ENCODE measurements at places on chromosomes 4 and X. TPM values are rescaled to one million over a fixed set of nuclear protein-coding genes. Genes with fewer than 3 reads are reported as not detected.

The WAS gene
- total RNA-seq, result 2.7 TPM

The NKX3-2 gene
- not detected for total RNA-seq

The NUDT11 gene
- not detected for total RNA-seq

The MAGEA2B gene
- not detected for total RNA-seq

The ARHGAP4 gene
- total RNA-seq, result 4.4 TPM

The TRIM75 gene
- total RNA-seq, result not detected

The PKD2 gene
- 4.1 TPM for total RNA-seq

- no peak for DNase-seq
Observed at GRCh38 chr4:185708348-185708747, 103.6 kb downstream of the SORBS2 start.

GRCh38 chr4:168449719-168450452, 30.4 kb downstream of the DDX60L start:
- DNase-seq, result peak; percentile 4

DNA sequence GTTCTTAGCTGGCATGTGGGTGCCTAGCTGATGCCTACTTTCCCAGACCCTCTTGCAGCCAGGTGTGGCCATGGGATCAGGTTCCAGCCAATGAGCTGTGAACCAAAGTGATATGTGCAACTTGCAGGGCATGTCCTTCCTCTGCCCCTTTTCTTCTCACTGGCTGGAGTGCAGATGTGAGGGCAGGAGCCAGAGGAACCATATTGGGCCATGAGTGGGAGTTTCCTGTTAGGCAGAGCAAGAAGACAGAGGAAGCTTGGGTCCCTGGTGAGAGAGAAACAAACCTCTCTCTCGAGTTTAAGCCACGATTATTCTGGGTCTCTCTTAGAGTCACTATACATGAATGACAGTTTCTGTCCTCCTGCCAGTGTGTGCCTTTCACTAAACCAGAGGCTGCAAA, 120.4 kb upstream of the STX18 start:
- DNase-seq, result no peak

DNA sequence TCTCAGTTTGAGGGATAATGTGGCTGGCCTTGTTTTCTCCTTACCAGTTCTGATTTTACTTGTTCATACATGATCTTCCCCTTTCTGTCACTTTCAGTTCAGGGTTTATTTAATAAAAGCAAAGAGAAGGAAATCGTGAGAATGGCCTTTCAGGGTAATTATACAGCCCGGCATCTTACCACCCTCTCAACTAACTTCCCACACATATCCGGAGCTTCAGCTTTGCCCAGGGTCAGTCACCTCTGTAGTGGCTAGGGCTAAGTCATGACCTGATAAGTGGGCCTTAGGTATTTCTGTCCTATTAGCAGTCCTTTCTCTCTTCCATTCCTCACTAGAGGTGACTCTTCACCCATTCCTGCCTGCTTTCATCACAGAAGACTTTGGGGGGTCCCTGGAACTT, 15.8 kb downstream of the TRPC5 start:
- no peak for DNase-seq

DNA sequence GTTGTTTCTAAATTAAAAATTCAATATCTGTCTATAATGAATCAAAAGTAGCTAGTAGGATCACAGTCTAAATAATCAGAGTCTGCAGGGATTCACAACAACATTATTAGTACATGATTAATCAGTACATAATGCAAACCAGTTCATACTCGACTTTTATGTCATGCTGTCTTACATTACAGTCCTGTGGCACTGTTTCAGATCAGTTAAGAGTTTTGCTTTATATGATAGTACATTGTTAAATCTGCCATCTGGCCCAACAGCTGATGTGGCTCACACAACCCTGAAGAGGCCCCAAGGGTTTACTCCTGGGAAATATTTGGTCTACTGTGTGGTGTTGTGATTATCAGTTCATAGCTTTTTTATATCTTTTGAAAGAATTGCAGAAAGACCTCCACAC, 247.1 kb upstream of the ETNPPL start:
- DNase-seq, result no peak

- peak; percentile 17 for DNase-seq
Observed at GRCh38 chr4:89303177-89303576, 4.4 kb downstream of the GPRIN3 start.

- no peak for DNase-seq
Observed at GRCh38 chr4:169259271-169259670, 11.5 kb downstream of the SH3RF1 start.

DNA sequence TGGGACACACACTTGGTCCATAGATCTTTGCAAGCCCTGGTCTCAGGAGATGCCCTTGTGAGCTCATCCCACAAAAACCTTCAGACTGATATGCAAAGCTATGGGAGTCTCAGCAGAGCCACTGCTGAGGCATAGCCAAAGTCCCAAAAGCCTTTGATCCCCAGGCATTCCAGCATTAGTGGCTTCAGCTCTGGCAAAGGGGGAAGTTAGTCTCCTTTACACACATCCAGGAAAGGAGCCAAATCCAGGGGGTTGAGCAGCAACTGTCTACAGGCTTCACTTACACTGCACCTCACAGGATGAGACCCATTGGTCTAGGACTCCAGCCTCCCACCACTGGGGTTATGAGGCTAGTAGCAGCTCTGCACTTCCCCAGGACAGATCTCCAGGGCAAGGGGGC, 14.0 kb downstream of the PF4 start:
- DNase-seq, result no peak

DNA sequence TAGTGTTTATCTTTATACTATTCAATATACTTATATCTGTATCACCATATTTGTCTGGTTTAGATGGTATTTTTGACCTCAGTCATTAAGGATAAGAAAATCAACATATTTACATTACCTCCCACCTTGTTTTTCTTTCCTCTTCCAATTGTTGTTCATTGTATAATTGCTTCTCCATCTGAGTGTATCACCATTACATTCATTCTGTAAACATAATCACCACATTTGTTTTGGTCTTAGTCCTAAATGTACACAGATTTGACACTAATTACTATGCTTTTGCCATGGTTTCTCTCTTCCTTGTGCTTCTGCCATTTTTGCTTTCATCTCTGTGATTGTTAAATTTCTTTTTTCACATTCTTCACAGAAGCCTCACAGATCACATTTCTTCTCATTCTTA, 12.7 kb downstream of the ARMCX6 start:
- DNase-seq, result no peak

DNA sequence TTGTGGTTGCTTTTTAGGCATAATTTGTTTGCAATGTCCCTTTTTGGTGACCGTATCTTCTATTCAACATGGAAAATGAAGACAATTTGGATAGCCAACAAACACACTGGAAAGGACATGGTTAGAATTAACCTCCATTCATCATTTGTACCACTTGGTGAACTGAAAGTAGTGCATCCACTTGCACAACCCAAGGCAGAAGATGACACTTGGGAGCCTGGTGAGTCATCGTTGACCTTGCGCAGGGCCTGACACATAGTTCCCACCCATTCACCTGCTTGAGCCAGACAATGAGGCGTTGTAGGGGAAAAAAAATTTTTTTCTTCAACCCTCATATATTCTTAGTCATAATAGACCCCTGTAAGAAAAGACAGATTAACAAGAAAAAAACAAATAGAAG, 32.4 kb downstream of the EGF start:
- DNase-seq, result no peak

DNA sequence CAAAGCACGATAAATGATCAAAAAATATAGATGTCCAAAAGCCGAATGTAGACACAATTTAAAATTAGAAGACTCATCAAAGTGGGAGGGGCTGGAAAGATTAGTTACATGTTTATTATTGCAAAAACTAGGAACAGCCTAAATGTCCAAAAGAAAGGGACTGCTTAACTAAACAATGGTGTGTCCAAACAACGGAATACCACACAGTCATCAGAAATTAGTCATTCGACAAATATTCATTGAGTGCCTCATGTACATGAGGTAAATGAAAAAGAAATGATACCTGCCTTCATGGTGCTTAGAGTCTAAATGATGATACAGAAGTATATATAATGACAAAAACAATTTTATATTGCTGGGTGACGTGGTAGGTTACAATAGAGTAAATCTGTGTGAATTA, 139.7 kb downstream of the MAML3 start:
- DNase-seq, result no peak

GRCh38 chr4:40750461-40751258, 905 bp downstream of the NSUN7 start:
- DNase-seq, result no peak

- DNase-seq, result no peak
Observed at GRCh38 chrX:108029928-108030711, 14.7 kb upstream of the VSIG1 start.

DNA sequence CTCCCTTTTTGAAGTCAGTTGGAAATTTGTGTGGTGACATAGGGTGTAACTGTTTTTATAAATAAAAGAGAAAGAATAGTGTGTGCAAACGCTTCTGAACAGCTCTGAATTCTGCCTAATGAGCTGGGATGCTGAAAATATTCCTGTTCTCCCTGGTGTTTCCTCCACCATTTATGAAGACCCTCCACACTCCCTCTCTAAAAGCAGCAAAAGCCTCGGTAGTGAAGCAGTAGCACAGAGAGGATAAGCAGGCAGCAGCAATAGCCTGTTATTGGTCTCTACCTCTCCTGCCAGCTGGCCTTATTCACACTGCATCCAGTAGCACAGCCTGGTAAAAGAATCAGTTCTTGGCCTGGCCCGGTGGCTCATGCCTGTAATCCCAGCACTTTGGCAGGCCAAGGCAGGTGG, 406.1 kb downstream of the IQCM start:
- DNase-seq, result no peak

DNA sequence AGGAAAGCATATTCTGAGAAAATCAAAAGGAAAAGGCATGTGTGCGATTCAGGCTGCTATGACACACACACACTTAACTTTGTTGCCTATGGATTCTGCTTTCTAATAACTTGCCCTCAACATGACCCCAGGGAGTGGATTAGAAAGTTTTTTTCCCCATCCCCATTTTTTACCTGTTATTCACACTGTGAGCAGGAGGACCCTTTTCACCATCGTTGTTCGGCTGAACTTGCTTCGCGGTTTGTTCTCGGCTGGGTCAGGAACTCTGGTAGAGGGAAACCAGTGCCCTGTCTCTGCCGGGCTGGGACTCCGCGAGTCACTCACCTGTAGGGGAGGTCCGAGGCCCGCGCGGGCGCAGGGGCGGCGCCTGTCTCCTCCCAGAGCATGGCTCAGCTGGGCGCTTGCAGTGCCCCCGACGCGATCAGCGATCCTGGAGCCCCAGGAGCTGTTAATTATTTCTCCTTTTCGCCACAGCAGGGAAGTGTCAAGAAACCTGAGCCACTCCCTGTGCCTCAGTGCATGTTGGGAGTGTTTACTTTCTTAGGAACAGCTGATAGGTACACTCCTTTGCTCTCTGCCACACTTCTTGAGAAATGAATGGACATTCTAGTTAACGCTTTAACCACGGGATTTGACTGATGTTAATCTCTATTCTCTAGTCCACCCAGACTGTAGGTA, at the start of gene RASSF6:
Gene RASSF6, minus strand, starts transcription at position 322 of the 678 bp plus-strand sequence. CDS start 8,641 bp downstream, outside the sequence.
- no peak for DNase-seq

GRCh38 chr4:122450847-122451246, 5.7 kb downstream of the IL2 start:
- DNase-seq, result no peak

DNA sequence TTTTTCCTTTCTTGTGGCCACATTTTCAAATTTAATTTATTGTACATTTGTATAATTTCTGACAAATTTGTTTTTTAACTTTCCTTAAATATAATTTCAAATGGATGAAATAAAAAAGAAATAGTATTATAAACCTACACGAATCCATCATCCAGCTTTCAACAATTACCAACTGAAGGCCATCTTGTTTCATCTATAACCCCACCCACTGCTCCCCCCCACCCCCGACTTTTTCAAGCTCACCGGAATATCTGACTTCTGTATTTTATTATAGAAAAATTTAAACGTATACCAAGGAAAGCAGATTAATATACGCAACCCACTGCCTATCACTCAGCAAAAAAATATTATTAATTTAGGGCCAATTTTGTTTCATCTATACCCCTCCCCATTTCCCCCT, 1.1 kb downstream of the MORF4L2 start:
- no peak for DNase-seq

- DNase-seq, result no peak
Observed at GRCh38 chrX:3450881-3451570, 104.6 kb upstream of the MXRA5 start.

DNA sequence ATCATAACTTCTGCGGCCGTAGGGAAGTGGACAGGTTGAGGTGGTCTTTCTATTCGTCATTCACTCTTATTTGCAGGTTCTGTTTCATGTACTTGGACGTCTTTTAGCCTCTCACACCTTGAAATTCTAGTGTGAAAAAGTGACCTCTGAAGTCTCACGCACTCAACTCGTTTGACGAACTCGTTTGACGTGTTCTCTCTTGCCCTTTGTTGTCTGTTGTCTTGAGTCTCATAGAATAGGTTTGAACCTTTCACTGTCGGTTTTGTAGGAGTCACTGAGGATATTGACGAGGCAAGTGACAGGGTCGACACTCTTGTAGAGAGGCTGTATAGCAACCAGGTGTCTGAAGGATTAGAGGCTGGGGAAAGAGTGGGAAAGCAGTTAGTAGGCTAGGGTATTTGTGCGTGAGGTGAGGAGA, 1.1 kb upstream of the PGRMC2 start:
- DNase-seq, result no peak

- DNase-seq, result no peak
Observed at GRCh38 chr4:80150387-80151180, 46.7 kb upstream of the PRDM8 start.

DNA sequence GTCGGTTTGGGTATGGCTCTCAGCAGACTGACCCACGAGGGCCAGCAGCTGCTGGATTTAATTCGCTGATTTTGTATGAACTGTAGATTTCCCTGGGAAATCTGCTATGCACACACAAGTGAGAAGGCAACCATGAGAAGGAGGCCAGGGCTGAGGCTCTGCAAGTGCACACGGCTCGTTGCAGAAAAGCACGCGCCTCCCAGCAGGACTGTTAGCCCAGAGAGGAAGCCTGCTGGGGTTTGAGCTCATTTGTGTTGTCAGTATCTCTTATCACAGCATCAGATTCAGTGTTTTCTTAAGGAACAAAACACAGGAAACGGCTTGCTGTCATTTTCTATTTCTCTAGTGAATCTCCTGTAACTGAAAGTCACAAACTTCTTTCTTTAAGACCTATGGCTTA, 296.2 kb upstream of the FAT1 start:
- no peak for DNase-seq

DNA sequence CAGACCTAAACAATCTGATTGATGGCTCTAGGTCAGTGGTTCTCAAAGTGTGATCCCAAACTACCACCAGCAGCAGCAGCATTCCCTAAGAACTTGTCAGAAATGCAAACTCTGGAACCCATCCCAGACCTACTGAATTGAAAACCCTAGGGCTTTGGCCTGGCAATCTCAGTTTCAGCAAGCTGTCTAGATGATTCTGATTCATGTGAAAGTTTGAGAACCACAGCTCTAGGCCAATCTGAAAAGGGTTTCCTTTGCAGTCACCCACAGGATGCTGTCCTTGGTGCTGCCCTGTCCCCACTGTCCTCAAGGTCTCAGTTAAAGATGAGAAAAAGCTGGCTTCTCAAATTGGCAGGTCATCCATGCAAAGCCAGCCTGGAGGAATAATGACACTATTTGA, 34.8 kb downstream of the SMPX start:
- DNase-seq, result no peak
